Head of caudate nucleus (tissue), 42 donors: ENCODE measurements at places on chromosomes 4 and X.

DNA sequence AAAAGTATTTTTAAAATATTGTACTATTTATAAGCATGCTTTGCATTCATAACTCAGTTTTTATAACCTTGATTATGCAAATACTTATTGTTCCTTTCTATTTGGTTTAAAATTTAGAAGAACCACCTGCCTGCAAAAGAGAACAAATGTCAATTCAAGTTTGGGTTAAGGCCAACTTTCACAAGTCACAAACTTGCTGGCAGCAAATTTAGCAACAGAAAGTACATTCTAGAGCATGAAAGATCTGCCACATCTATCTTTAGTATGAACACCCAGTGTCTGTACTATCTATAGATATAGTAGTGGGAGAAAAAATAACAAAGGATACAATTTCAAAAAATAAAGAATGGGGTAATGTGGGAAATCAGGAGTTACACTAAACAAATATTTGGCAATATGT, 1014.2 kb downstream of the C4orf33 start:
- DNase-seq: no peak

DNA sequence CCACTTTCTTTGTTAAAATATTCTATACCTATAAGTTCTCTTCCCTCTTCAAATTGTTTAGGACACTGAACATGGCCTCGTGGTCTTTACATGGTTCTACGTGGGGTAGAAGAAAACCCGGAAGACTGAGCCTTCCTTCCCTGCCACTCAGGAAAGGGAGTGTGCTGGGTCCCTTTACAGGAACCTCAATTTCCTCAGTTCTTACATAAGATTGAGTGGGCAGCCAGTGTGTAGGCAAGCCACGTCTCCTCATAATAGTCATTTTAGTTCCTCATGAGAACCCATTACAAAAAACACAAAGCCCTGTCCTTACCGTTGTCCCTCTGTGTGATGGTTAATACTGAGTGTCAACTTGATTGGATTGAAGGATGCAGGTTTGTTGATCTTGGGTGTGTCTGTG, 28.7 kb upstream of the SMIM10L2A start:
- DNase-seq: no peak

- DNase-seq: no peak
These were observed 57.0 kb upstream of the SLC25A4 start for GRCh38 chr4:185086053-185086452.

DNA sequence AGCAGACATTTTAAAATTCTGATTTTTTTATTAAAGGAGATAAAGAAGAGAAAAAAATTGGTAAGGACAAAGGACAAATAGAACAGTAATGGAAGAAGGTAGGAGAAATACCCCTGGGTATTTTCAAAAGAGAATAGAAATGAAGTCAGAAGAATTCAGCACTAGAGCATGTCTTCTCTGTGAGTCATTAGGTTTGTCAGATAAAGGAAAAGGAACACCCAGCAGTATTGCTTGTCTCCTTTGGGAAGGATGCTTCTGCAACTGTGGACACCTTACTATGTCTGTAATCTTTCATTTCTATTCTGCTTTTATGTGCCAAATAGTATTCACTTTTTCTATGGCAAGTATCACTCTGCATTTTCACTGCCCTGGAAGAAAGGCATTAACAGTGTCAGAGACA, 24.0 kb upstream of the PCDH7 start:
- no peak for DNase-seq

- DNase-seq: no peak
These were observed 224.7 kb downstream of the ANTXR2 start for GRCh38 chr4:79848329-79848728.

DNA sequence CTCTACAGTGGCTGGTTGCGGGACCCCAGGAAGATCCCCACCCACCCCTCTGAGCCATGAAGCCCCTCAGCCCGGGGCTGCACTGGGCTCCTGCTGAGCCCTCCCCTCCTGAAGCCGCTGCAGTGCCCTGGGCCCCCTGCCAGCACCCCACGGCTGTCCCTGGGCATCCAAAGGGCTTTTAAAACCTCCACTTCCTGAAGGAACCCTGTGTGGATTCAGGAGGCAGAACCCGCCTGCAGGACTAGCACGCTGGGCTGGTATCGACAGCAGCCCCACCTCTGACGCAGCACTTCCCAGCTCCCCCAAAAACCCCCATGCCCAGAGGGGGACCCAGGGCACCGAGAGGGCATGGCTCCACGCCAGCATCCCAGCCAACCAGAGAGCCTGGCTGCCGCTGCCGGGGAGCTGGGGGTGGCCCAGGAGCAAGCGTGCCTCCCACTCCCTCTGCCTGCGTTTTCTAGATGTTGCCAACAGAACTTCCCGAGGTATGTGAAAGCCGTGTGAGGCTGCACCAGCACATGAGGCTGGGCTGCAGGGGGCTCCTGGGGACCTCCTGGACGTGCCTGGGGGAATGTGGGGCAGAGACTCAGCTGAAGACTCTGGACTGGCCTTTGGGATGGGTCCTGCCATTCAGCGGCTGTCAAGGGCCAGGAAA, 6.3 kb downstream of the MXD4 start:
- DNase-seq: peak; percentile 88

DNA sequence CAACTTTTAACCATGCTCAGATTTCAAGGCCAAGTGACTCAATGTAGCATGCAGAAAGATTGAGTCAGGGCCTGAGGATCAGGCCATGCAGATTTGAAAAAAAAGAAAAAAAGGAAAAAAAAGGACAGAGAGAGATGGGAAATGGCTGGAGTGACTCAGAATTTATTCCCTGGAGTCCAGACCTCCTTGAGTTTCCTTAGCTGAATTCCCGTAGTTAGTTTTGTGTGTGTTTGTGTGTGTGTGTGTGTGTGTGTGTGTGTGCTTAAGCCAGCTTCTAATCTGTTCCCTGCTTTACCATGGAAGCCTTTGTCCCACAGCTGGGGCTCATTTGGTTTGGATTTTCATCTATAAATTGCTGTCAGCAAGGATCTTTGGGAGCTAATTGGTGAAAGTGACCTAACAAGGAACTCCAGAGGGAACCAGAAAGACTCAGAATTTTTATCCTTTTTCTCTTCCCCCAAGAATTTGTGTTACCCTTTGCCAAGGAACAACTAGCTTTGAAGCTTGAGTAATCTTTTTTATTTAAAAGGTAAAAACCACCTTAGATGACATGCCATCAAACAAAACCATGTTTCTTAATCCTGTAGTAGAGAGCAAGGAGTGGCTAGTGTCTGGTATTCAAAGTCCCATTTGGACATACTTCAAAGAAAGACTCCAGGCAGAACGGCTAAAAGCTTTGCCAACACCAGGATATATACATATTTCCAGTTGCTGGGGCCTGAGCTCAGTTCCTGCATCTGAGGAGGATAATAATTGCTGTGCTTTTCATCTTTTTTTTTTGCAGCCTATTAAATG, 109.0 kb upstream of the DDIT4L start:
- DNase-seq: no peak

GRCh38 chr4:13876131-13876530, 248.6 kb upstream of the BOD1L1 start:
- no peak for DNase-seq

GRCh38 chr4:113955411-113955810, 24.0 kb downstream of the ARSJ start:
- no peak for DNase-seq

DNA sequence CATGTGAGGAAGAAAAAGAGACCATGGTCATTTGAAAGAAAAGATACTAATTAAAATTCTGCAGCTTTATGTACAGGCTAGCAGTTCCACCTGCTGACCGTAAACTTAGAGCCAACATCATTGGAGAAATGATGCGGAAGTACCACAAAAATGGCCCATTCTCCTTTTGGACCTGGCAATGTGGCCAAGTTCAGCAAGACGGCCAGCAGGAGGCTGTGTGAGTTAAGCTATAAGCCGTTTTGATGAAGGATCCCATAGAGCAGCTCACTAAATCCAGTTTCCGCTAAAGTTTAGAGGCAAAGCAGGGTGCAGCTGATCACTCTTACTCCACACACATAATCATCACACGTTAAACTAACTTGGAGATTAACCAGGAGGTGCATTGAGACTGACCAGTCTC, 133.8 kb downstream of the LDB2 start:
- no peak for DNase-seq

- DNase-seq: peak; percentile 69
These were observed at the start of gene TSPAN6 for GRCh38 chrX:100636321-100636991. TSPAN6 (minus strand) TSS chrX:100636806; CDS start chrX:100636694, 112 bp downstream.

DNA sequence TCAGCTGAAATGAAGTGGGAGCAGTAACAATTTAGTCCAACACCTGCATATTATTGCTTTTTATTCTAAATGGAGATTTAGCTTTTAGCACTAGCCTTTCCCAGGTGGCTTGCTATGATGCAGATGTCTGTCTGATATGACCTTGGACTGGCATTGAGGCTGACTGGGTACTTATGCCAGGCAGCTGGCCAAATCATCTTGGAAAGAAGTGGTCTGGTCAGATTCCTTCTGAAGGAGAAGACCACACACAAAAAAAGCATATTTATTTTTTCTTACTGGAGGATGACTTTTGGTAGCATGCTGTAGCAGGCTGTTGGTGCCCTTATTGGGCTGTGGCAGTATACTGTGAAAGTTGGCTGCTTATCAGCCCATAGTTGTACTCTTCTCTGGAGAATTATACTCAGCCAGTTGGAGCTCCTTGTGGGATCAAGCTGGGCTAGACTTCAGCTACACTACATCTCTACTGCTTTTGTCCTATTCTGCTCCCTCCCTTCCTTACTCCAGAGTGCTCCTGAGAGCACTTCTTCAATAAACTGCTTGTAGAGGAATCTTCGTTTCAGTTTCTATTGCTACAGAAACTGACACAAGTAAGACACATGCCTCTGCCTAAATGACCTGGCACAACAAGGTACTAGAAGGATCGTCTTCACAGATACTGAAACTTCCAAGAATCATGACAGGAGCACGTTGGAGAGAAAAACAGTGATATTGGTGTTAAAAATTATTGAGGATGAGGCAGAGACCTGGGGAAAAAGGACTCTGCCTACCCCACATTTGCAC, 196.8 kb upstream of the RPS6KA3 start:
- no peak for DNase-seq

- DNase-seq: peak; percentile 44
These were observed 840 bp upstream of the CLCN3 start for GRCh38 chr4:169619518-169619957.

- DNase-seq: no peak
These were observed 352 bp upstream of the MAP3K15 start for GRCh38 chrX:19515615-19516105.

- DNase-seq: no peak
These were observed 707 bp downstream of the SLC9A6 start for GRCh38 chrX:135985973-135986310.

- DNase-seq: no peak
These were observed 54.0 kb upstream of the AMELX start for GRCh38 chrX:11239230-11239629.

- no peak for DNase-seq
These were observed 8.1 kb upstream of the FGFR3 start for GRCh38 chr4:1784789-1785591.

- peak; percentile 71 for DNase-seq
These were observed 23.8 kb upstream of the ARHGAP10 start for GRCh38 chr4:147707892-147708672.

GRCh38 chr4:42747971-42748370, 91.1 kb upstream of the ATP8A1 start:
- DNase-seq: no peak
